ENCODE measurements at places on chromosomes 3 and 15.

GRCh38 chr3:155316426-155316825 is 22.9 kb upstream of the STRIT1 start:
- DNase-seq, result no peak

- no peak for DNase-seq
Measured at GRCh38 chr3:155946178-155946577, 75.7 kb downstream of the GMPS start.

DNA sequence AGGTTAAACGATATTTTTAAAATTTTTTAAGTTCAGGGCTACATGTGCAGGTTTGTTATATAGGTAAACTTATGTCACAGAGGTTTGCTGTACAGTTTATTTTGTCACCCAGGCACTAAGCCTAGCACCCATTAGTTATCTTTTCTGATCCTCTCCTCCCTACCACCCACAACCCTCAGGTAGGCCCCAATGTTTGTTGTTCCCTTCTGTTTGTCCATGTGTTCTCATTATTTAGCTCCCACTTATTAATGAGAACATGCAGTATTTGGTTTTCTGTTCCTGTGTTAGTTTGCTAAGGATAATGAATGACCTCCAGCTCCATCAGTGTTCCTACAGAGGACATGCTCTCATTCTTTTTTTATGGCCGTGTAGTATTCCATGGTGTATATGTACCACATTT is 14.9 kb downstream of the FAM162A start:
- no peak for DNase-seq

DNA sequence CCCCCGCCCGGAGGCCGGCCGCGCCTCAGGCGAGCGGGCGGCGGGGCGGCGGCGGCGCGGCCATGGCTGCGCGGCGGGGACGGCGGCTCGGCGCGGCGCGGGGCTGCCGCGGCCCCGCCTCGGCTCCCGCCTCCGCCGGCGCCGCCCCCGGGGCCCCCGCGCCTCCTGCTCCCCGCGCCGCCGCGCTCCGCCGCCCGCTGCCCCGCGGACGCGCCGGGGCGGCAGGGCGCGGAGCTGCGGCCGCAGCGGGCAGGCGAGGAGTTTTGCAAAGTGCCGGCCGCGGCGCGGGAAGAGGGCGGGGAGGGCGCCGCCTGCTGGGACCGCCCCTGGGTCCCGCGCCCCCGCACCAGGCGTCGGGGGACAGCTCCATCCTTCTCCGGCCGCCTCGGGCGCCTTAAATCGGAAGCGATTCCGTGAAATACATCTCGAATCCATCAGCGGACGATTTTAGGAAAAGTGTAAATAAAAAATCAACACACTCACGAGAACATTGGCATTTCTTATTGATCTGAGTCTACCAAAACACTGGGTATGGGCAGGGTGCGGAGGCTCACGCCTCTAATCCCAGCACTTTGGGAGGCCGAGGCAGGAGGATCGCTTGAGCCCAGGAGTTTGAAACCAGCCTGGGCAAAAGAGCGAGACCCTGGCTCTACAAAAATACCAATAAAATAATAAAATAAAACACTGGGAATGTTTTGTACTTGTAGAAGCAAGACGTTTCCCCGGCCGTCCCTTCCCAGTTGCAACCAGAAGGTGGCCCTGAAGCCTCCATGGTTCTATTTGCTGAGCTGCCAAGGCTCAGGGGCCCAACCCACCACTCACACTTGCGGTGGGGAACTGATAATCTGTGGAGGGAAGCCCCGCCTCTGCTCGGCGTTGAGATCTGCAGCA is 136.9 kb downstream of the NUP210 start:
- DNase-seq, result no peak

- DNase-seq, result no peak
Measured at GRCh38 chr3:29004885-29005599, 275.8 kb upstream of the RBMS3 start.

- no peak for DNase-seq
Measured at GRCh38 chr3:172751175-172751704, 714 bp downstream of the ECT2 start.

GRCh38 chr3:185712337-185712736 is 112.5 kb downstream of the IGF2BP2 start:
- no peak for DNase-seq

GRCh38 chr3:16411441-16411840 is 102.1 kb downstream of the RFTN1 start:
- no peak for DNase-seq

GRCh38 chr3:142828703-142829305 is 60.1 kb downstream of the PCOLCE2 start:
- DNase-seq, result no peak

DNA sequence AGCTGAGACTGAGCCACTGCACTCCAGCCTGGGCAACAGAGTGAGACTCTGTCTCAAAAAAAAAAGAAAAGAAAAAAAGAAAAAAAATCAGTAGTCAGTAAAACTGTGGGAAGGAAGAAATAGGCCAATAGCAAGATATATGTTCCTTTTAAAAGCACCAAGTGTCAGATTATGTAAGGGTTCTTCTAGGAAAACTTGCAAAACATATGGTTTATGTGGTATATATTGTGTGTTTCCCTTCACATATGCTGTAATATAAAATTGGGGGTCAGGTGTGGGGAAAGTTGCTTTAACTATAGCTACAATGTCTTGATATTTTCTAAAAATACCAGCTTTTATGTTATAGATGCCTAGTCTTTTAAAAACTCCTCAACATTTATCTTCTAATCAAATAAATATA is 64.6 kb downstream of the ESYT3 start:
- DNase-seq, result no peak

- DNase-seq, result no peak
Measured at GRCh38 chr15:39785841-39786240, 3.2 kb upstream of the FSIP1 start.

- no peak for DNase-seq
Measured at GRCh38 chr15:45417303-45417950, 39.1 kb upstream of the GATM start.

DNA sequence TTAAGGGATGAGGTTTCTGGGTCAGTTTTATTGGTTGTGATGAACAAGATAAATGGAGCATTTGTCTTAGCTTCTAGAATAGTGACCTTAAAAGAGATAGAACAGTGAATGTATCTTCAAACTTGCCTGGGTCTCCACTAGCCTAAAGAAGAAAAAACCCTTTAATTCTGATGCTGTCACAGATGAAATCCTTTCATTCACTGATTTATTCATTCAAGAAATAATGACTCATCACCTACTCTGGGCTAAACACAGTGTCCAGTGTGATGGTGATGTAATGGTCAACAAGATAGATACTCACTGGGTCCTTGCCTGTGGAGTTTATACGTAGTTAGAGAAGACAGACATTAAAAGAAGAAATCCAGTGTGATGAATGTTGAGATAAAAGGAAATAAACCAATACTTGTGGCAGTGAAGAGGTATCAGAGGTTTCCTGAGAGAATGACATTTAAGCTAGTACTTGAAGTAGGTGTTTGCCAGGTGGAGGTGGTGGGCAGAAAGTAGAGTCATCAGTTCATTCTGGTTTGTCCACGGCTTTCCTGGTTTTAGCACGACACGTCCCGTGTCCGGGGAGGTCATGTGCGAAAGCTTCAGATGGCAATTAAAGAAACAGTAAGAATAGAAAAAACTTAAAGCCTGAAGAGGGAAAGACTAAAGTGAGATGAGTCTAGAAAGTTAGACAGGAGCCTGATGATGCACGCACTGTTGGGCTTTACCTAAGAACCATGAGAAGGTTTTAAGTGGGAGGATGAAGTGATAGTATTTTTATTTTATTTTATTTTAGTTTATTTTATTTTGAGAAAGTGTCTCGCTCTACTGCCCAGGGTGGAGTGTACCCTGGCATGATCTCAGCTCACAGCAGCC is 18.5 kb downstream of the PAK2 start:
- DNase-seq, result no peak

- DNase-seq, result no peak
Measured at GRCh38 chr3:16720367-16720940, 115.2 kb upstream of the DAZL start.

DNA sequence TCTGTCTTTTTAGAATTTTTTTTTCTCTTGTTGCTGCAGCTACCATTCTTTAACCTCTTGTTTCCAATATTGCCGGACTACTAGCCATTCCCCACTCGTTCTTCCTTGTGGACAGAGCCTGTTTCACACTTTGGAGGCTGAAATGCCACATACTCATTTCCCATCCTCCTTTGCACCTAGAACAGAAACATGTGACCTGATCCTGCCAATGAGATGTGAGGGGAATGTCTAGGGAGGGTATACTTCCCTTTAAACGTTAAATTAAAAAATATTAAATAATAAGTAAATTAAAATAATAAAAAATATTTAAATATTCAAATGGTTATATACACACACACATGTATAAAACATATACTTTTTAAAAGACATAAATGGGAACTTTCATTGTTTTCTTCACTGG is 20.6 kb upstream of the MDFIC2 start:
- no peak for DNase-seq

GRCh38 chr3:37763309-37763708 is 98.4 kb upstream of the CTDSPL start:
- no peak for DNase-seq

DNA sequence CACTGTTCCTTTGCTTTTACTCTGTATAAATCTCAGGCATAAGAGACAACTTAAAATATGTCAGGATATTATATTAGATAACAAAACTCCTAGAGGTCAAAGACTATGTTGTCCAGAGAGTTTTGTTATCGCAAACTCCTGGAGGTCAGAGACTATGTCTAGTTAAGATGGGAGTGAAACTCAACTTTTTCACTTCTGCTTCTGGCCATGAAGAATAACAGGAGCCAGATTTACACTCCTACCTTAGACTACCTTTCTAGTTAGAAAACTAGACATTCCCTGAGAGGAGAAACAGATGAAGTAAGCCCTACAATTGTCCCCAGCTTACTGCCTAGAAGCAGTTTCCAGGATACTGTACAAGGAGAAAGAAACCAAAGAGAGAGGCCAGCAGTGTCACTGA is 255.4 kb upstream of the UBE2E1 start:
- DNase-seq, result no peak

GRCh38 chr15:68994149-68994548 is 20.3 kb upstream of the NOX5 start:
- DNase-seq, result no peak

DNA sequence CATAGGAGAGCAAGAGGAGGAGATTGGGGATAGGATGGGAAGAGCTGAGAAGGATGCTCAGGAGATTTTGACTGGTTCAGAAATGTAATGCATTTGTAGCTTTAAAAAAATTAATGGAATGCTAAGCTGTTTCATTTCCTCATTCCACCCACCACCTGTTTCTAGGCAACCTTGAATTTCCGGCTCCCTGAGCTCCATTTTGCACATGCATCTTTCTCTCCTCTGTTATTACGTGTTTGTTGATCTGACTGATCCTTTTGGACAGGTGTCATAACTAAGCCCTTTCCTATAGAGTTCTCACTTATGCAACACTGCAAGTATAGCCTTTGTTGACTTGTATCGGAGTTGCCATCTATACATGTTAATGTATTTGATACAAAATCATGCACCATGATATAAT is 4.3 kb downstream of the TMPRSS7 start:
- DNase-seq, result no peak

DNA sequence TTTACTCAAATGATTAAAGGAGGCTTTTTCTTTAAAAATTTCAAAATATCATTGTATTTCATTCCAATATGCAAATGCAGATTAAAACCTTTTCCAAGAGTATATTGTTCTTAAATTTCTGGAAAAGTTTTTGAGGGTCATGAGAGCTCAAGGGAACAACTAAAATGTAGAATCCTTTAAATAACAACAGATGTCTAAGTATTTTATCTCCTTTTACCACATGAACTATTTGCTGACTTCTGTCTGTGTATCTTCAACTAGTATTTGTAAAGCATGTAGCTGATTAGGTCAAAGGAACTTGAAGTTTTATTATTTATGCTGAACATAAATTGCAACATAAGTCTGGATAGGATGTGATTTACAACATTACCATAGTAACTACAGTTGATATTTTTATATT is 402.6 kb downstream of the CNTN6 start:
- no peak for DNase-seq

- DNase-seq, result no peak
Measured at GRCh38 chr3:150062492-150062891, 91.8 kb upstream of the PFN2 start.

DNA sequence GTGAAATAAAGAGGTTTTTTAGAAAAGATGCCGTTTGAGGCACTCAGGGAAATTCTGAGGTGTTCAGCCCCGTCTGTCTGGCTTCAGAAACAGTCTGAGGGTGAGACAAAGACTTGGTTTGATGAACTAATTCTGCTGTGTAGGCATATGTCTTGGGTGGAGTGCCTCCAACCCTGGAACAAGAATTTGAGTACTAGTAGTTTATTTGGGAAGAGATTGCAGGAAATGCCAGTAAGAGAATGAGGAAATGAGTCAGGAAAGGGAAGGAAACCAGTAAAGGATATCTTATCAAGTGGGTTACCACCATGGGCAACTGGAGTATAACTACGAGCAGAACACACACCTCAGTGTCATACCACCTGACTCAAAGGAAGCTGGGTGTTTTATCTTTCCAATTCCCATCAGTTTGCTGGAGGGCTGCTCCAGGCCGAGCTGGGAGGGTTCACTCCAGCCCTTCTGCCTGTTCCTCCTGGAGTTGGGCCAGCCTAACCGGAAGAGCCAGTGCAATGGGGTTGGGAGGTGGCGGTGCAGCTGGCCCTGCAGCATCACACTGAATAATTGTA is 75.3 kb downstream of the TGFBR2 start:
- DNase-seq, result no peak

GRCh38 chr3:46959161-46959511 is 17.4 kb downstream of the CCDC12 start:
- DNase-seq, result no peak

DNA sequence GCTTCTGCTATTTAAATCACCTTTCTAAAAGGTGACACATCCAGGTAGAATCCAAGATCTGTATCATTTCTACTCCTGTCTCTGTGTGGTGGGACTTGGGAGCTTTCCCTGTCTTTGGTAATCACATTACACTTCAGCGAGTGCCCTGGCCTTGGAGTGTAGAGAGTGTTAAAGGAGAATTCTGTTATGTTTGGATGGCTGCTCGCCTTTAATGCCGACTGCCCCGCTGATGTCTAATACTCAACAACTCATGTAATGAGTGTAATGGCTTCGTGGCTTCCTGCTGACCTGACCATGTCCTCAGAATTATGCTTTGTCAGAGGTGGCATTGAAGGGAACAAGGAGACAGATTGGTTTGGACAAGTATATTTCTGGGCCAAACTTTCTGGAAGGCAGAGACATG is 66.3 kb upstream of the LRTM1 start:
- DNase-seq, result no peak

DNA sequence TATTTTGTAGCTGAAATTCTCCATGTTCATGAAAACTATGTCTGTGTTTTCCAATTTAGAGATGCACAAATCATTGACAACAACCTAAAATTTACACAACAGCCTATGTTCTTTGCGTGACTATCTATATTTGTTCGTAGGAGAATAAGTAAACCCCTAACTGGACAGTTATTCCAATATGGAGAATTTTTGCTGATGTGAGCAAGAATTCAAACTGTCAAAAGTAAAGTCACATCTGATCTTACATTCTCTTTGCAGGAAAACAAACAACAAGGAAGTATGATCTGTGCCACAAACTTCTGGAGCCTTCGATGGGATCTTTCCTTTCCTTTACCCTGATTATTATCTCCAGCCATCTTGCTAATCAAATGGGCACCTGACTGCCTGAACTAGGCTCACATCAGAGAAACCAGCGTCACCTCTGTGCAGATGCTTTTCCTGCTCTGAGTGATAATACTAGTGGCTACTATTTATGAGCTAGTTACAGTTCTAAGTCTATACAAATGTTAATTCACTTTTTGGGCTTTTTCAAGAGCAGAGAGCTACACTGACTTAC is 18.3 kb upstream of the KCNMB3 start:
- no peak for DNase-seq

- no peak for DNase-seq
Measured at GRCh38 chr15:74123131-74123429, 7.3 kb upstream of the ISLR2 start.

Data from esophagus squamous epithelium (tissue), 5 donors.